ENCODE measurements at places on chromosomes 6 and 20.

DNA sequence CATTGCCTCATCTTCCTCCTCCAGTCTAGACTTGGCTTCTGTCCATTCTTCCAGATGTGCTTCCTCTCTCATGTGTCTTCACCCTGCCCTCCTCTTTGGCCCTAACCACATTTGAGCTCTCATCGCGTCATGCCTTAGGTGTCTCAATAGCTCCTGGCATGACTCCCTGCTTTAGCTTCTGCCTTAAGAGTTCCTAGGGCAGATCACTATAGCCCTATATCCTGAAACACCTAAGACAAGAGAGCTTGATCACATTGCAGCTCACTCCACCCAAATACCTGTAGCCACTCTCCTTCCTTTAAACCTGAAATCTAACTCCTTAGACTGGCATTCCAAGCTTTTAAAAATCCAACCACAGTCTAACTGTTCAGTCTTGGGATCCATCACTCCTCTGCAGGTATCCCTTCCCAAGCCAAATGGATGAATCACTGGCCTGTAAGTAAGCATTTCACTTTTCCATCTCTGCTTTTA lies 69.0 kb upstream of the STXBP5 start:
- peak; percentile 4 for DNase-seq

DNA sequence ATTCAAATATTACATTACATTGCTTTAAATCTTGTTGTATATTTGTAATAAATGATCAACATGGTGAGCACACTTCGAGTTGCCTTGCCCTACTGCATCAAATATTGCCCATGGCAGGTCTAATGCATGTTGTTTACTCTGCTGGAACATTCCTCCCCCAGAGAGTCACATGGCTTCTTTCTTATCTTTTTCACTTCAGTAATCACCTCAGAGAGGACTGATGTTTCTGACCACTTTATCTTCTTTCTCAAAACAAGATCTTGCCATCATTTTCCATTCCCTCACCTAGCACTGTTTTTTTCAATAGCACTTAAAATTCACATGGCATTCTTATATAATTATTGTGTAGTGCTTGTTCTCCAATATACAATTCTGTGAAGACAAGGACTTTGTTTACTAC lies 243.5 kb upstream of the THEMIS start:
- DNase-seq = no peak

DNA sequence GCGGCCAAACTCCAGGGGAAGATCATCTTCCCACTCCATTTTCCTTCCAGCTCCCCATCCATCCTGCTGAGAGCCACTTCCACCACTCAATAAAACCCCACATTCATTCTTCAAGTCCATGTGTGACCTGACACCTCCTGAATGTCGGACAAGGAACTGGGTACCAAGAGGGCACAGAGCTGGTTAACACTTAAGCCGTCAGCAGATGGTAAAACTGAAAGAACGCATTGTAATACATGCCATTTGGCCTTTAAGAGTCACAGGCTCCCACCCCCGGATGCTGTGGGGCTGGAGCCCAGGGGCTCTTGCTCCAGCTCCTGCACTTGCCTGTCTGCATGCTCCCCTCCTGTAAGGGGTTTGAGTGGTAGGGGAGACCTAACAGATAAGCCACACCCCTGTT lies 753.9 kb downstream of the COL12A1 start:
- no peak for DNase-seq

- no peak for DNase-seq
Measured at GRCh38 chr6:153942361-153942760, 96.7 kb upstream of the OPRM1 start.

All from A549 (cell line).